Activated CD8-positive, alpha-beta T cell treated with anti-CD3 and anti-CD28 coated beads for 36 hours (primary cell): ENCODE measurements at places on chromosomes 11 and 22. TPM values are rescaled to one million over a fixed set of nuclear protein-coding genes. Genes with fewer than 3 reads are reported as not detected.
A peak's percentile ranks its signal among the peaks of the same experiment; 100 is the strongest.

DNA sequence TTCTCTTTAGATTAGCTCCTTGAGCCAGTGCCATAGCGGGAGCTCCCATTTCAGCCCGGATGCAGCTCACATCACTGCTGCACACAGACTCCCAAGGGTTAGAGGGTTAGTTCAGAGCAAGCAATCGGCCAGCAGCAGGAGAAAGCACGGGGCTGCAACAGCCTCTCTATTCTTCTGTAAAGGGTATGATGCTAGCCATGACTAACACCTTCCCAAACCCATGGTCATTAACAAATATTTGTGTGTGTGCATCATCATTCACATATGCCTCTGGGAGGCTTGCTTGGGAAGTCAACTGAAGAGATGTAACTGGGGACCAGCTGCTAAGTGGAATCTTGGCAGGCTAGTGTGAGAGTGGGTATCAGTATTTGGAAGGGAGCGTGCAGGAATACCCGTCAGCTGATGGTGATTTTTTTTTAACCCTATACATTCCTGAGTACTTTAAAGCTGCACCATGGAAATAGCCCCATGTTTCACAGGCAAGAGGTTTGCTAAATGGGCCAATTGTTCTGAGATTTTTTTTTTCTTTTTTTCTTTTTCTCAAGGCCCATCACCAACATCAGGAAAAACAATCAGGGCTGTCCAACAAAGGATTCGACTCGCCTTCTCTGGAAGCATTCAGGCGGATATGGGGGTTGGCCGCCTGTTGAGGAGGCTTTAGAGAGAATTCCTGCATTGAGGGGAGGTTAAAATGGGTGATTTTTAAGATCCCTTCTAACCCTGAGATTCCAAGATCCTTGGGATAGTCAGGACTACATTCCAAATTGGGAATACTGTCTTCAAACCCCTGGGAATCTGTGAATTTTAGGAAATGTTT is 33.2 kb upstream of the CCDC89 start:
- DNase-seq = no peak

DNA sequence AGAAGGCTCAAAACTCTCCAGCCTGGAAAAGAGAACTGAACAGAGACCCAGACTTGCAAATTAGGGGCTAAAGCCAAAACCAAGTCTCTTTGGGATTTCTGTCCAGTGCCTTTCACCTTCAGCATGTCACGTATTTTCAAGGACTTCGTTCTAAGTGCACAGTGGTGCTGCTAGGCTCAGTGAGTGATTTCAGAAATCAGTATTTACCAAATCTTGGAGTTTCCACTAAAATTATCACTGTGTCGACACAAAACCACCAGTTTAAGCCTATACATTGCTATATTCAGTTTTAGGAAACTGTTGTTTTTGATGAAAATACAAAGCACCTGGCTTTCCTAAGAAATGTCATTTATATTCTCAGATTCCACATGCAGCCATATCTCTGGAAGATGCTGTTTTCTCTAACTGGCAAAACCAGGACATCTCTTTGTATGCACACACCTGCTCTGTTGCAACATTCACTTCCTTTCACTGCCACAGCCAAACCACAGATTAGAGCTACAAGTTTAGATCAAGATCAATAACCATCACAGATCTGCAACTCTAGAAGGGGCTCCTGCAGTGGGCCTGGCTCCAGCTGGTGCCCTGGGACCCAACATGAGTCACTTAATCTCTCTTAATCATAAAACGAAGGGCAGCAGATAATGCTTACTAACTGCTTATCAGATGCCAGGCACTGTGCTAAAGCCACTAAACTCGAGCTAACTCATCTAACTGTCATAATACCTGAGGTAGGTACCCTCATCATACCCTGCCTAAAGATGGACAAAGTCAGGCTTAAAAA is 22.3 kb downstream of the SMCO4 start:
- DNase-seq = peak; percentile 22

DNA sequence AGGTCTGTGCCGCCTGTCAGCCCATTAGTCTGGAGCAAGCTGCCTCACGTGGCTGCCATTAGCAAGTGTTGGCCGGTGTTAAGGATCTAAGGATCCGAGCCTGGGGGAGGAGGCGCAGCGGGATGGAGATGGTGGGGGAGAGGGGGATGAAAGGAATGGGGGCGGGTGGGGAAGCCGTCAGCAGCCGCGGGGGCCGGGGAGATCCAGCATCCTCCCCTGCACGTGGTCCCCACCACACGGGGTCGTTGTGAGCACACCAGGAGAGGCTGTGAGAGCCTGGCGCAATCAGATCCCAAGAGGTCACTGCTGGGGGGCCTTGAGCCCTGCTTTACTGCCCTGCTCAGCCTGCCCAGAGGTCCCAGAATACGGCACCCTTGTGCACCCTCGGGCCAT is 7.3 kb downstream of the CABP7 start:
- peak; percentile 47 for DNase-seq

DNA sequence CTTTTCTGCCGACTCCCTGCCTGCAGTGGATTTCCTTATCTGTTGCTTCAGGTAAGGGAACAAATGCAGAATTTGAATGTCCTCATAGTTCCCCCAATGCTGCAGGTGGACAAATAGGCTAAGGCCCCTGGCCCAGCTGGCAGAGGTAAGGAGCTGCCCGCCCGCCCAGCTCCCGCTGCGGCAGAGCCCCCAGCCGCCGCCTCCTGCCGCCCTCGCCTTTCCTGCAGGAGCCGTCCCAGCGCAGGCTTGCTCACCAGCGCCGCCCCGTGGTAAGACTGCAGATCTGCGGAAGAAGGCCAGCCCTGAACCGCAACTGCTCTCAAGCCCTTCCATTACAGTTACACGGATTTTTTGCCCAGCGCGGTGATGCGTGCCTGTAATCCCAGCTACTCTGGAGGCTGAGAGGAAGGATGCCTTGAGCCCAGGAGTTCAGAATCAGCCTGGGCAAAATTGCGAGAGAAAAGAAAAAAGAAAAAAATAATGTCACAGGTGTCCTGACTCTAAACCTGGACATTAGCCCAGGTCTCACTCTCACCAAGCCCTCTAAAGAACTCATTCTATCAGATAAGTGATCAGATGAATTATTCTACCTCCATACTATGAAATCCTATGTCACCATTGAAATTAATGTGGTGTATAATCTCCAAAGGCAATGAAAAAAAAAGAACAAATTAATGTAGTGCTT is 51.2 kb upstream of the EMID1 start:
- peak; percentile 75 for DNase-seq

DNA sequence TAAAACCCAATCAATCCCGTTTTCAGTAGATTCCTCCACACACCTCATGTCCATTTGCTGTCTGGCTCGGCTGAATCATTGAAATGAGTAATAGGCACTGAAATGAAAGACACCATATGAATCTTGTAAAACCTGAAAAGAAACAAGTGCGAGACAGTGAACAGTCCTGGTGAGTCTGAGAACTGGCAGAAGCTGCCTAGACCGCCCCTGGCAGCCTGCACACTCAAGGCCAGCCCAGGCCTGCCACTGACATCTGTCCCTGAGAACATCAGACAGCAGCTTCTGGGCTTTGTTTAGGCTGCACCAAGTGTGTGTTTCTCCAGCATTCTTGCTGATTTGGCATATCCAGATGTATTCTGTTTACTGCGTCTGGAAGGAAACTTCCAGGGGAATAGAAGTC is 44.8 kb downstream of the ENDOD1 start:
- no peak for DNase-seq

The CSRP3 gene
- not detected for total RNA-seq

GRCh38 chr11:117817368-117818040 is 7.0 kb downstream of the FXYD2 start:
- peak; percentile 94 for DNase-seq

The PNPLA3 gene
- total RNA-seq = 0.70 TPM

DNA sequence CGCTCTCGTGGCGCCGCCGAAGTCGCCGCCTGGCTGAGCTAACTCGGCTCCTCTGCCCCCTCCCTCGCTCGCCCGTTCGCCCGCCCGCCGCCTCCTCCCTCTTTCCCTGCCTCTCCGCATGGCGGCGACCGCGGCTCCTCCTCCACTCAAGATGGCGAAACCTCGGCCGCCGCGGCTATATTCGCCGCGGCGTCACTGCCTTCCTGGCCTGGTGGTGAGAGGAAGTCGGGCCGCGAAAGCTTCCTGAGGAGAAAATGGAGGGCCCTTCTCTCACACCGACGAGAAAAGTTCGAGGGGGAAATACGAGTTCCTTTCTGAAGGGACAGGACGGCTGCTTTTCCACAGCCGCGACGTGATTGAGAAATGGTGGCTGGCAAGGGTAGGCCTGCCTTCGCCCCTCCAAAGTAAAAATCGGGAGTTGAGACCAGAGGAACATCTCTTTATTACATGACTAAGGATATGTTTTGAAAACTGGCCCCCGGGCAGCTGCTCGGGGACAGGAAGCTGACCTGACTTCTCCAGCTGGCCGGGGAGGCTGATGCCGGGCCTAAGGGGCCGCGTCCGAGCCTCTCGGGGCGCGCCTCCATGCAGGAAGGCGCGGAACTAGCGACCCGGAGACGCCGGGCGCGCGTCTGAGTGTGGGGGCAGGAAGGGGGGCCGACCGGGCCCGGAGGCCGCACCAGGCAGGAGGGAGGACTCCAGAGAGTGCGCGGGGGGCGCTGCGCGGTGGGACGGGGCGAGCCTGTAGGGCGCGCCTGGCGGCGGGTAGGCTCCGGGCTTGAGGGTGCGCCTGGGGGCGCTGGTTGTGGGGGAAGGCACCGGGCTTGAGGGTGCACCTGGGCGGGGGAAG is at the start of gene DDX6:
Gene DDX6 (minus strand): TSS at position 54 of the 850 bp plus-strand sequence. CDS start 4,913 bp downstream, outside the sequence.
- DNase-seq = peak; percentile 94

- no peak for DNase-seq
Observed at GRCh38 chr11:79963856-79964645, 523.2 kb upstream of the TENM4 start.

The CFAP300 gene
- total RNA-seq = not detected

The DDTL gene
- total RNA-seq = not detected

DNA sequence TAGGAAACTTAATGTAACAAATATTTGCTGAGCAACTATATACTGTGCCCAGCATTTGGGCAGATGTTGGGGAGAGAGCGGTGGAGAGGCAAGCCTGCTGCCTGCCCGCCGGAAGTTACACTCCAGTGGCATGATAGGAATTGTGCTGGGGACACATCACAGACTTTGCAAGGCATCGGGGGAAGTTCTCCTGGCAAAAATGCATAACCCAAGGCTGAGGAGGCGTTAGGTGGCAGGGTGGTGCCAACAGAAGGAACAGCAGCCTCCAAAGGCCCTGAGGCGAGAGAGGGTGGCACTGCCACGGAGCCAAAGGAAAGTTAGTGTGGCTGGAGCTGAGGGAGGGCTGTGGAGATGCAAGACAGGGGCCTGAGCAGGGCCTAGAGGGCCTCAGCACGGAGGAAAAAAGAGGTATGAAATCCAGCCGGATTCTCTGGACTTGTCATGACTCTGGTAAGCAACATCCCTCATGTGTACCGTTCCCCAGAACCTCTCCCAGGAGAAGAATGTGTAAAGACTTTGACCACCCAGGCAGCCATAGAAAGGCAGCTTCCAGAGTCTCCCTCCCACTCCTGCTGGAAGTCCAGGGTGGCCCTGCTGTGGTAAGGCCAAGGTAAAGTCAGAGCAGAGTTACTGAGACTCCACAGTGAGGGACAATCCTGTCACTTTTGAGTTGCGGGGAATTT is 76.1 kb upstream of the RAB1B start:
- no peak for DNase-seq

DNA sequence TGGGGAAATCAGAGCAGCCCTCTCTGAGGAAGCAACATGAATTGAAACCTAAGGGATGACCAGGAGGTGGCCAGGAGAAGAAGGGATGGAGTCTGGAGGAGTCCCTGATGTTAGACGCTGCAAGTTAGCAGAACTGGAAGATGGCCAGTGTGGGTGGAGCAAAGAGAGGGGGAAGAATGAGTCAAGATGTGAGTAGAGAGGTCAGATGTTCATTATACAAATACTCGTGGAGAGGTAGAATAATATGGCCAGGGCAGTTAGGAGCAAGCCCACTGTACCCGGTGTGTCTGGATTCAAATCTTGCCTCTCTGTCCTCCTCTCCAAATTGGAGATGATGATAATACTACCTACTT is 242.0 kb downstream of the TENM4 start:
- DNase-seq = no peak
